ENCODE measurements at places on chromosomes 6 and 20. TPM values are rescaled to one million over a fixed set of nuclear protein-coding genes. Genes with fewer than 3 reads are reported as not detected.

GRCh38 chr6:65014006-65014405 lies 693.0 kb downstream of the EYS start:
- DNase-seq, result no peak

- peak; percentile 39 for DNase-seq
Observed at GRCh38 chr6:113855500-113856374, 1.4 kb upstream of the MARCKS start.

DNA sequence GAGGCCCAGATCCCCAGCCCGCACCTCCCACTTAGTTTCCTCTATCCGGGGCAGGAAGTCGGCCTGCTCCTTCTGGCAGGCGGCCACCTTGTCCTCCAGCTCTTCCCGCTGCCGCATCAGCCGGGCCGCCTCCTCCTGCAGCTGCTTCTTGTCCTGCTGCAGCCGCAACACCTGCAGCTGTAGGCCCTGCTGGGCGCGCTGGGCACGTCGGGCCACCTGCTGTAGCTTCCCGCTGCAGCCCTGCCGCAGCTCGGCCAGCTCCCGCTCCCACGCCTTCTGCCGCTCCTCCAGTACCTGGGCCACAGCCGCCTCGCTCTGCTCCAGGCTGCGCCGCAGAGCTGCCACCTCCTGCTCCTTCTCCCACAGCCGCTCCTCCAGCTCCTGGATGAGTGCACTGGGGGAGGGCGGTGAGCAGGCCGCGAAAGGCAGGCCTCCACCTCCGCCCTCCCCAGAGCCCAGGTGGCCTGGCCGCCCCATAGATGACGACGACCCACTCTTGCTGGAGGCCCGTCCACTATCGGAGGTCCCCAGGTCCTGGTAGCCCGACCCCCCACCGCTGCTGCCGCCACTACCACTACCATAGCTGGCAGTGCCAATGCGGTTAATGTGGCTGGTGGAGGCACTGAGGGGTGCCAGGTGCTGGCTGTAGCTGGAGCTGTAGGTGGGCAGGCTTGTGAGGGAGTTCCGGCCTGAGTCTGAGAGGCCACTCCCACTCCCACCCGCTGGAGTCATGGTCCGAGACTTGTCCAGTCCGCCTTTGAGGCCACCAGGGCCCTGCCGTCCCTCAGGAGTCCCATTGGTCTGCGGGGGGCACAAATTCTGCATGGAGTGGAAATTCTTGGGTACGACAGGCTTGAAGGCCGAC lies 6.0 kb upstream of the FASTKD5 start:
- DNase-seq, result peak; percentile 43

GRCh38 chr20:19937651-19938420 lies 79.3 kb upstream of the NAA20 start:
- DNase-seq, result no peak

GRCh38 chr6:32244946-32245398 lies 21.1 kb upstream of the NOTCH4 start:
- DNase-seq, result peak; percentile 90

GRCh38 chr6:109429496-109429895 lies 10.9 kb downstream of the PPIL6 start:
- DNase-seq, result no peak

DNA sequence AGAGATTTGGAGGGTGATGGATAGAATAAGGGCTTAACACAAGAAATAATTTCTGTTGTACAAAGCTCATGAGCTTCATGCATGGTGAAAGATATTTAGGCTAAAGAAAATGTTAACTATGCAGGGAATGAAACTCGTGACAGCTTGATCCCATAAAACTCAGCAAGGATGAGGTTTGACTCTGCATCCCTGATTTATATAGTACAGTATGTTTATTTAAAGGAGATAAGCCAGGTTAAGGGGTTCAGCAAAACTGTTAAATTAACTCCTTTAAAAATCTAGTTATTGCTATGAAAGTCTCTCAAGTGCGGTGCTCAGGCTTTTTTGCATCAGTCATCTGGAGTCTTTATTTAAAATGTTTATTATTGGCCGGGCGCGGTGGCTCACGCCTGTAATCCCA lies 326.4 kb downstream of the LAMA2 start:
- no peak for DNase-seq

- no peak for DNase-seq
Observed at GRCh38 chr20:35541118-35541782, 628 bp upstream of the ERGIC3 start.

GRCh38 chr6:39426073-39426456 lies 103.6 kb upstream of the KCNK16 start:
- no peak for DNase-seq

GRCh38 chr6:106823732-106824351 lies 150.7 kb downstream of the CD24 start:
- no peak for DNase-seq

- DNase-seq, result no peak
Observed at GRCh38 chr20:16749573-16749972, 1.4 kb downstream of the OTOR start.

- DNase-seq, result no peak
Observed at GRCh38 chr6:81800666-81801065, 48.2 kb upstream of the TENT5A start.

DNA sequence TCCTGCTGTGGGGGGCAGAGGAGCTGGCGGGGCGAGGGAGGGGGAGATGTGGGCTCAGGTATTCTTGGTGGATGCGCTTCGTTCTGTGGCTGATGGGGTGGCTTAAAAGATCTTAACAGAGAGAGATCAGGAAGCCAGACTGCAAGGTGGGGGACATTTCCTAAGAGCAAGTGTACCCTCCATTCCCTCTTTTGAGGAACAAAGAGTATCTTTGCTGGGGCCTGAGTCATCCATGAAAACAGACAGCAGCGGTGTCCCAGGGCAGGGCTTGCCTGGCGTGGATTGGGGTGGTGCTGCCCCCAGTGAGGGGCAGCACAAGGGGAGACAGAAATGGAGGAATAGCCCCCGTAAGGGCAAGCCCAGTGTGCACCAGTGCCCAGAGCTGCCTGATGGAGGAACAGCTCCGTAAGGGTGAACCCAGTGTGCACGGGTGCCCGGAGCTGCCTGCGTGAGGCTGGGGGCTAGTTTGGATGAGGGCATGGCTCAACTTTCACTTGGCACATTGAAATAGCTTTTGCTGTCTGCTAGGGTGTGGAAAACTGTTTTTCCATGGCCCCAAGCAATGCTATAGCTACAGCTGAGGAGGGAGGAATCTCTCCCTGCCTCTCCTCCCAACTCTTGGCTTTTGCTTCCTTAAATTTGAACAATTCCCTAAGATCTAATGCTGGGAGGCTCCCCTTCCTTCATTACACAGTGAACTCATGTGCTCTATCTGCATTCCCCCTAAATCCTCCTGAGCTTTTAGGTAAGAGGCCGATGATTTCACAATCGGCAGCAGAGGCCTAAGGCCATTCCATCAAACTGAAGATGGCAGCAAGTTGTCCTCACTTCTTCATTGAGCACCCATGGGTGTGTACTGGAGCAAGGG lies 12.9 kb downstream of the MAPK13 start:
- DNase-seq, result no peak

GRCh38 chr6:36506611-36507010 lies 40.7 kb downstream of the STK38 start:
- no peak for DNase-seq

GRCh38 chr6:3798055-3798919 lies 46.8 kb upstream of the PXDC1 start:
- no peak for DNase-seq

- DNase-seq, result peak; percentile 90
Observed at GRCh38 chr20:43749734-43750294, 23.0 kb upstream of the GTSF1L start.

DNA sequence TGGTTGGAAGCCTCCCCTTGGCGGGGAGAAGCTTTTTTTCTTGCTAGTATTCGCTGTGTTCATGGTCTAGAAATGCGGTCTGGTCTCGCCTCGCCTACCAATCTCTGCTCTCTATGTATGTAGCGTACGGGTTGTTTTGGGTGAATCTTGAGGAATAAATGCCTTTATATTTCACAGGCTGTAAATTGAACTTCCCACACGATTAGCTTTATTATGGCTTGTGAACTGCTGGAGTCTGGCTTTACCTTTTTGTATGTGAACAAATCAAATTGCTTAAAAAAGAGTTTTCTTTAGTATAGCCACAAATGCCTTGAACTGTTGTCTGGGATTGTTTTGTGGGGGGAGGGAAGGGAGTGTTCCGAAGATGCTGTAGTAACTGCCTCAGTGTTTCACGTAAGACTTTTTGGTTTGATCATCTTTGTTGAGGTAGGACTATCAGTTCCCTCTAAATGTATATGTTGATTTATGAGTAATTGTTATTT lies 2.2 kb downstream of the INSM1 start:
- DNase-seq, result no peak

GRCh38 chr6:127403636-127404035 lies 55.6 kb downstream of the KIAA0408 start:
- DNase-seq, result no peak

DNA sequence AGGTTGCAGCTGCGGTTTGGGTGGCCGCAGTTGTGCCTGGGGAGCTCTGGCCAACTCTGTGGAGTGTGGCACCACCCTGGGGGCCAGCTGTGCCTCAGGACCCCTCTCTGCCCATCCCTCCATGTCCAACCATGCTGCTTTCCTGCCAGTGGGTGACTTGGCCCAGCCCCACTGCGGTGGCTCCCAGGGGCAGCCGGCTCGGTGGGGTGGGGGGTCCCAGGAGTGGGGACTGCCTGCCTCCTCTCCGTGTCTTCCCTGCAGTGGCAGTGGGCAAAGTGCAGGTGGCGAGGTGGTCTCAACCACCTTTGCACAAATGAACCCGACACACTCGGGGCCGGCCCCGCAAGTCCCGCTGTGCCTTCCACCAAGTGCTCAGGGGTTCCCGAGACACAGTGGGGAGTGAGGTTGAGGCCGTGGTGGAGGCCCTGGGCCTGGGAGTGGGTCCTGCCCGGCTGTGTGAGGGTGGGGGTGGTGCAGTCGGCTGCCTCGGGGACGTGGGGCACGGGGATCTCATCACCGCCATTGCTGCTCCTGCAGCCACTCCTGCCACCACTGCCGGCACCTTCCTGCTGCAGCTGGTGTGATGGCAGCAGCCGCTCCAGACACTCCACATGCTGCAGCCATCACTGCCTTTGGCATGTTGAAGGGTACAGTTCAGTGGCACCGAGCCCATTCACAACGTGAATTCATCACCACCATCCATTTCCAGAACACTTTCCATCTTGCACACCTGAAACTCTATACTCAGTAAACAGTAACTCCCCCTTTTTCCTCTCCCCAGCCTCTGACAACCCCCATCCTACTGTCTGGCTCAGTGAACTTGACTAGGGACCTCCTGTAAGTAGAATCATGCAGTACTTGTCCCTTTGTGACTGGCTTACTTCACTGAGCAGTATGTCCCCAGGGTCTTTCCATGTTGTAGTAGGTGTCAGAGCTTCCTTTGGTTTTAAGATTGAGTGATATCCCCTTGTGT lies 10.7 kb upstream of the SLCO4A1 start:
- no peak for DNase-seq

GRCh38 chr6:144304223-144304848 lies 19.2 kb downstream of the UTRN start:
- DNase-seq, result no peak

DNA sequence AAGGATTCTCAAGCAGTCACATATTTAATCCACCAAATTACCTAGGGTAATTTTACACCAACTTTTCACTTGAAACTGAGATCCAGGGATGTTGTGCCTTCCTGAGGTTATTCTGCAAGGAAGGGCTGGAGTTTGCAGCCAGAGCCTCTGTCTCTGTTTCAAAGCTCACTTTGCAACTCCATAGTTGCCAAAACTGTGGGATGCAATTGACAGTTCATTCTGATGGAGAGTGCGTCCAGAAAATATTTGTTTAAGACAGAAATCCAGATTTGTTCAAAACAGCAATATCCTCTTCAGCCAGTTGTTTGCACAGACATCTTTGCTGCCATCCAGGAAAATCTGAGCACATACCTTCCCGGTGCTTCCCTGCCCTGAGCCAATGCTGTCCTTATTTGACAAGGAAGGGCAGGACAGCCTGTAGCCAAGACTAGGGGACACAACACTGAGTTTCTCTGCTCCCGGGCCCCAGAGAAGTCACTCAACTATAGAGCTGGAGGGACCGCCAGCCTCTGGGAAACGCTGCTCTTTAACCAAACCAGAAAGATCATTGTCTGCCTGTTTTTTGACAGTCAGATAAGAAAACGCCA lies 297.4 kb downstream of the HIVEP2 start:
- DNase-seq, result no peak

DNA sequence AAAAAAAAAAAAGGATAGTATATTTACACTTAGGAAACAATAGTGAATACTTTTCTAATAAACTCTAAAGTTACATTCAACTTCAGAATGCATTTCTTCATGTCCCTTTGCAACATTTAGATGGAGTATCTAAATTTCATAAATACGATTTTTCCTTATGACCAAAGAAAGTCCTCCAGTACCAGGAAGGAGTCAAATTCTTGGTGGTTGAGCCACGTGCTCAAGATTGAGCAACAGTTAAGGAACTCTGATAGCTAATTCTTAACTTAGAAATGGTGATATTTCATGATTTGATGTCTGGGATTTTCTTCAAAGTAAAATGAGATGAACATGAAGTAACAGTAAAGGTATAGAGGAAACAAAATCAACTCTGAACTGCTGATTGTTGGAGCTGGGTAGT lies 92.7 kb downstream of the SASH1 start:
- DNase-seq, result no peak

DNA sequence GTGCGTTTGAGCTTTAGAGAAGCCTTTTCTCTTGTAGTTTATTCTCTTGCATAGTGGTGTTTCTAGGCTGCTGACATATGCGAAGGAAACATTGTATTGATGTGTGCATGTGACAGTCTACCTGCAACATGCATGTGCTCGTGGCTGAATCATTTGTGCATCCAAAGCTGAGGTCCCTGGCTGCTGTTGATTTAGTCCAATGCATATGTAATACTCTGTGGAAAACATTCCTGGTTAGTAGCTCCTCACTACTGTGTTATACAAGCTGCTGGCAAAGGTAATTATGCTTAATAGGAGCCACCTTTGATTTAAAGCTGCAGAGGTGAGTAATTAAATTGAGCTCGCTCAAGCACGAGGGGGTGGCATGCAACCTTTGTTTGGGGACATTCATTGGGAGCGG lies 24.5 kb downstream of the TSHZ2 start:
- no peak for DNase-seq

DNA sequence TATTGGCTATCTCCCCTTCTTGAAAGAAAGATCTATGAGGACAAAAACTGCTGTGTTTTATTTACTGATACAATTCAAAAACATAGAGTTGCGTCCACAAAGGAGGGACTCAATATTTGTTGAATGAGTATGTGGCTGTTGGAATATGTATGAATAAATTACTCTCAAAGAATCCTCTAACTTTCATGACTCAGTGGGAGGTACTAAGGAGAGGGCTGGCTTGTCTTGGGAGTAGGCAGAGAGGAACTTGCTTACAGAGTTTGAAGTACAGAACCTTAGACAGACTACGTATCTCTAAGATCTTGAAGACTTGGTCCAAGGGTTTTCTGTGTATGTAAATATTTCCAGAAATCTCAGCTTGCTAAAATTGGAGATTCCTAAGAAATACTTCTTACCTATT lies 504.0 kb upstream of the PTCHD4 start:
- no peak for DNase-seq

Gene SLC35D3
- not detected for total RNA-seq

Gene GDAP1L1
- 1.3 TPM for total RNA-seq

Gene ESR1
- total RNA-seq, result 4.3 TPM

Gene CRYBG1
- 4.8 TPM for total RNA-seq

Gene DOK5
- total RNA-seq, result 1.0 TPM

Gene HEY2
- 8.7 TPM for total RNA-seq

Gene PACRG
- total RNA-seq, result 54.0 TPM

Gene SLC17A9
- total RNA-seq, result 3.2 TPM

Gene SMOC2
- total RNA-seq, result 140 TPM

Gene SLC22A1
- 1.7 TPM for total RNA-seq

Gene DNAH8
- 17.2 TPM for total RNA-seq

Gene SLC22A7
- not detected for total RNA-seq

Gene MYCT1
- 2.3 TPM for total RNA-seq

Gene PARD6B
- 17.0 TPM for total RNA-seq

Gene AVP
- total RNA-seq, result 1.3 TPM

Gene RNGTT
- 27.0 TPM for total RNA-seq

Gene ADGB
- total RNA-seq, result 23.8 TPM

Gene MAFB
- 17.7 TPM for total RNA-seq
